NCI-H345 (cell line): ENCODE measurements at places on chromosomes 16 and 17.
A peak's percentile ranks its signal among the peaks of the same experiment; 100 is the strongest.

DNA sequence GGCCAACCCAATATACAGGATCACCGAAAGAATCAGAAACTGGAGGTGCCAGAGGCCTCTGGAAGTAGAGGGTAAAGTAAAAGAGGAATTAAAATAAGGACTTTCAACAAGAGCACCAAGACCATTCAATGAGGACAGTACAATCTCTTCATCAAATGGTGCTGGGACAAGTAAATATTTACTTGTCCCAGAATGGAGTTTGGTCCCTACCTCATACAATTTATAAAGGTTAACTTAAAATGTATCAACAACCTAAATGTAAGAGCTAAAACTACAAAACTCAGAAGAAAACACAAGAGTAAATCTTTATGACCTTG lies 56.5 kb downstream of the USP31 start:
- no peak for DNase-seq

DNA sequence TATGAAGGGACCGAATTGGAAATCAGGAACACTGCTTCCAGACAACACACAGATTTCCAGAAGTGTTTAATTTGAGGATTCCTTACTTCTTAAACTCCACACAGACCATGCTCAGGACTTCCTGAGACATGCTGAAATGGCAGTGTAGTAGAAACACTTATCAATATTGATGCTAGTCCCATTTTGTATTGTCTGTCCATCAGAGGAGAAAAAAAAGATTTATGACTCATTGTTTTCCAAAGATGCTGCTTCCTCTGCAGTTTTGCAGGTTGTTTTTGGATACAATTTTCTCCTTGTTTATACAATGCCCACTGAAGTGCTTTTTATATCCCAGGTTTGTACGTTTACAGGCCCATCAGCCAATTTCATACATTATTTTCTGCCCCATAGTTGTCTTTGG lies 68.3 kb upstream of the TANC2 start:
- DNase-seq, result no peak

DNA sequence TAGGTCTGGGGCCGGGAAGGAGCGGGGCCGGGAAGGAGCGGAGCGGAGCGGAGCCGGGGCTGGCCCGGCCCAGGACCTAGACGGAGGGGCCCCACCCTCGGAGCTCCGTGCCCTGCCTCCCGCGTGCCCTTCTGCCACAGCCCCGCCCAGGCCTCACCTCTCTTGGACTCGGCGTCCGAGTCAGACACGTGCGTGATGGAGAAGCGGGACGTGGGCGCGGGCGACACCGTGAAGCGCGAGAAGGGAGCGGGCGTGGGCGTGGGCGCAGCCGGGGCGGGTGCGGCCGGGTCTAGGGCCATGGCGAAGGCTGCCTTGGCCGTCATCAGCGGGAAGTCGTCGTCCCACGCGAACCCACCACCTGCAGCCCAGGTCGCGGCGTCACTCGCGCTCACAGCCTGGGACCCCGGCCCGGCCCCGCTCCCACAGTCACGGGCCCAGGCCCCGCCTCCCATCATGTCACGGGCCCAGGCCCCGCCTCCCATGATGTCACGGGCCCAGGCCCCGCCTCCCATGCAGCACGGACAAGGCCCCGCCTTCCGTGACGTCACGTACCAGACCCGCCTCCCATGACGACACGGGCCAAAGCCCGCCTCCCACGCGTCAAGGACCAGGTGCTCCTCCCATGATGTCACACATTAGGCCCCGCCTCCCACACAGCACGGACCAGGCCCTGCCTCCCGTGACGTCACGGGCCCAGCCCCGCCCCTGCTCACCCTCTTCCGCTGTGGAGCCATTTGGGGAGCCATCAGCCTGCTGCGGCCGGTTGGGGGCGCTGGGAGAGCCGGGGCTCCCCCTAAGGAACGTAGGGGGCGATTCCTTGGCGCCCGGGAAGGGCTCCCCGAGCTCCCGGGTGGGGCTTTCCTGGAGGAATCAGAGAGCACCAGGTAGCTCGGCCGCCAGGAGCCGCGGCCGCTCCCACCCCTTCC lies 45.8 kb upstream of the PVALEF start:
- DNase-seq, result peak; percentile 100

- DNase-seq, result no peak
Observed at GRCh38 chr16:80883159-80883642, 78.8 kb upstream of the CDYL2 start.
